CD8-positive, alpha-beta memory T cell (primary cell): ENCODE measurements at places on chromosomes 6 and 20. TPM values are rescaled to one million over a fixed set of nuclear protein-coding genes. Genes with fewer than 3 reads are reported as not detected.

PGC gene
- not detected for total RNA-seq

PGM3 gene
- 18.7 TPM for total RNA-seq

POM121L2 gene
- total RNA-seq, result not detected

GRCh38 chr6:162493917-162494316 is 233.6 kb downstream of the PRKN start:
- H3K36me3 ChIP-seq, result no peaks in the 10 kb centered on the region
- no peak overlapping the region for H3K27ac ChIP-seq
- no peak overlapping the region for H3K4me3 ChIP-seq
- no peaks in the 10 kb centered on the region for H3K27me3 ChIP-seq

FAM162B gene
- not detected for total RNA-seq

- H3K4me3 ChIP-seq, result no peak overlapping the region
- no peak for DNase-seq
- no peak overlapping the region for H3K27ac ChIP-seq
- peaks cover 24% of the 10 kb centered on the region for H3K36me3 ChIP-seq
- peaks cover 26% of the 10 kb centered on the region for H3K4me1 ChIP-seq
These were observed 19.2 kb downstream of the FKBP1A start for GRCh38 chr20:1373614-1374013.

- DNase-seq, result no peak
- no peak overlapping the region for H3K27ac ChIP-seq
- no peaks in the 10 kb centered on the region for H3K36me3 ChIP-seq
- no peak overlapping the region for H3K4me3 ChIP-seq
- H3K4me1 ChIP-seq, result no peaks in the 10 kb centered on the region
These were observed 115.2 kb upstream of the GLP1R start for GRCh38 chr6:38933426-38933825.

DNA sequence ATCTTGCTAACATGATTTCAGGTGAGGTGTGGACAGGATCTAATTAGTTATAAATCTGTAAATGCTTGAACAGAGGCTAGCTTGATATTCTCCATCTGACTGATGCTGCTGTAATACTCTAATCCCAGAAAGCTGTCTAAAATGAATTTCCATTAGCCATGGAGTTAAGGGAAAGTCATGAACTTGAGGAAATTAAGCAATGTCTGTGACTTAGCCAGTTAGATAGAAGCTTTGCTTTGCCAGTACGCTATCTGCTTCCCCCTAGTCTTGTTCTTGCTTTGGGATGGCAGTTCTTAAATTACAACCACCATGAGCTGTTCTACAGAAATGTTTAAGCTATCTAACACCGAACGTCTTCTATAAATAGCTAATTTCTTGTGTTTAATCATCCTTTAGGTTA is 195.7 kb downstream of the PRL start:
- H3K27me3 ChIP-seq, result no peaks in the 10 kb centered on the region
- no peak for DNase-seq
- no peak overlapping the region for H3K4me3 ChIP-seq
- no peak overlapping the region for H3K27ac ChIP-seq
- no peaks in the 10 kb centered on the region for H3K4me1 ChIP-seq

DNA sequence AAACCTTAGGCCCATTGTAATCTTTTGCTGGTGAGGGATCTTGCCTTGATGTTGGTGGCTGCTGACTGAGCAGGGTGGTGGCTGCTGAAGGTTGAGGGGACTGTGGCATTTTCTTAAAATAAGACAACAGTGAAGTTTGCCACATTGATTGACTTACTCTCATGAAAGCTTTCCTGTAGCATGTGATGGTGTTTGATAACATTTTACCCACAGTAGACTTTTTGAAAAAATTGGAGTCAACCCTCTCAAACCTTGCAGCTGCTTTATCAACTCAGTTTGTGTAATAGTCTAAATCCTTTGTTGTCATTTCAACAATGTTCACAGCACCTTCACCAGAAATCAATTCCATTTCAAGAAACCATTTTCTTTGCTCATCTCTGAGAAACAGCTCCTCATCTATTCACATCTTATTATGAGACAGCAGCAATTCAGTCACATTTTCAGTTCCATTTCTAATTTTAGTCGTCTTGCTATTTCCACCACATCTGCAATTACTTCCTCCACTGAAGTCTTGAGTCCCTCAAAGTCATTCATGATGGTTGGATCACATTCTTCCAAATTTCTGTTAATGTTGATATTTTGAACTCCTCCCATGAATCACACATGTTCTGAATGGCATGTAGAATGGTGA is 37.2 kb downstream of the CST9L start:
- H3K36me3 ChIP-seq, result no peaks in the 10 kb centered on the region
- no peaks in the 10 kb centered on the region for H3K4me1 ChIP-seq

DNA sequence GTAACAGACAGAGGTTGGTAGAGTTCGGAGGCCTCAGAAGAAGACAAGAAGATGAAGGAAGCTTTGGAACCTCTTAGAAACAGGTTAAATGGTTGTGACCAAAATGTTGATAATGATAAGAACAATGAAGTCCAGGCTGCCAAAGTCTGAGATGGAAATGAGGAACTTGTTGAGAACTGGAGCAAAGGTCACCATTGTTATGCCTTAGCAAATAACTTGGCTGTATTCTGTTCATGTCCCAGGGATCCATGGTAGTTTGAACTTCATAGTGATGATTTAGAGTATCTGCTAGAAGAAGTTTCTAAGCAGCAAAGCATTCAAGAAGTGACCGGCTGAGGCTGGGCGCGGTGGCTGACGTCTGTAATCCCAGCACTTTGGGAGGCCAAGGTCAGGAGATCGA is 11.1 kb upstream of the LSM14B start:
- H3K4me3 ChIP-seq, result no peak overlapping the region
- DNase-seq, result no peak
- no peaks in the 10 kb centered on the region for H3K36me3 ChIP-seq
- H3K4me1 ChIP-seq, result no peaks in the 10 kb centered on the region
- H3K27ac ChIP-seq, result no peak overlapping the region
